Stimulated activated CD4-positive, alpha-beta T cell treated with anti-CD3 and anti-CD28 coated beads, Interleukin-1b, Interleukin-23, amount 100 ng/mL, for 1 hour (primary cell): ENCODE measurements at places on chromosomes 4 and X.

GRCh38 chr4:128856246-128856645, 46.7 kb downstream of the JADE1 start:
- DNase-seq = no peak

DNA sequence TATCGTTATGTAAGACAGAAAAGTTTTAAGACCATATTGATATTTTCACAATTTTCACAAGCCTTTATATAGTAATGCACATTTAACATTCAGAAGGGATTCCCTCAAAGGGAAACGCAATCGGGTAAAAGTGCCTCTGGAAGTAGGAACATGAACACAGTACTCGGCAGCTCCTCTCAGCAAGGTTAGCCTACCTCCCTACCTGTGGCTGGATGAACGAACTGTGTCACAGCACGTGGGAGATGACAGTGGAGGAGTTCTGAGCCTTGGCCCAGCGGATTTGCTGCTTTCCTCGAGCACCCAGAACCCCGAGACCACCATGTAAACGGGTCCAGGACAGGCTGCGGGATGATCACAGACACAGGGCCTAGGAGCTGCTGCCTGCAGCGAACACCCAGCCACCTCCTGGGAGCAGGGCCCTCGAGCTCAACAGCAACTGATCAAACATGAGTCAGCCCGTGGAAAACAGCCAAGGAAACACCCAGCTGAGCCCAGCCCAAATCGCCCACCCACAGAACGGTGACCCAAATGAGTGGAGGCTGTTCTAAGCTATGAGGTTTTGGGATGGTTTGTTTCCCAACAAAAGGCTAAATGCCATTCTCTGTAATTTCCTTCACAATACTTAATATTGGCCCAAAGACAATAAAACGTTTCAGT, 30.4 kb downstream of the FAT1 start:
- no peak for DNase-seq

DNA sequence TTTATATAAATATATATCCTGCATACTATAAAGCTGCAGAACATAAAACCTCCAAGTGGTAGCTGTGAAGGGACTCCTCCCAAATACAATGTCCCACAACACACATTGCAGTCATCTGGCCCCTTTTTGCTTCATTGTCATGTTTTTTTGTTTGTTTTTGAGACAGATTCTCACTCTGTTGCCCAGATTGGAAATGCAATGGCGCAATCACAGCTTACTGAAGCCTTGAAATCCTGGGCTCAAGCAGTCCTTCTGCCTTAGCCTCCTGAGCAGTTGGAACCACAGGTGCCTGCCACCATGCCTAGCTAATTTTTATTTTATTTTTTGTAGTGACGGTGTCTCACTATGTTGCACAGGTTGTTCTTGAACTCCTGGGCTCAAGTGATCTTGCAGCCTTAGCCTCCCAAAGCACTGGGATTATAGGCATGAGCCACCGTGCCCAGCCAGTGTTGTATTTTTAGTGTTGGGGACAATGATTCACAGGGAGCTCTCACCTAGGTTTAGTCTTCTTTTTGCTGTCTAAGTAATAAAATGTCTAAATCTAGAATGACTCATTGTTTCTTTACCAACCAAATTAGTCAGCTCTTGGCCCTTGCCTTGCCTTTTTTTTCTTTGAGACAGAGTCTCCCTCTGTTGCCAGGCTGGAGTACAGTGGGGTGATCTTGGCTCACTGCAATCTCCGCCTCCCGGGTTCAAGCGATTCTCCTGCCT, 24.0 kb upstream of the XIAP start:
- DNase-seq = no peak

DNA sequence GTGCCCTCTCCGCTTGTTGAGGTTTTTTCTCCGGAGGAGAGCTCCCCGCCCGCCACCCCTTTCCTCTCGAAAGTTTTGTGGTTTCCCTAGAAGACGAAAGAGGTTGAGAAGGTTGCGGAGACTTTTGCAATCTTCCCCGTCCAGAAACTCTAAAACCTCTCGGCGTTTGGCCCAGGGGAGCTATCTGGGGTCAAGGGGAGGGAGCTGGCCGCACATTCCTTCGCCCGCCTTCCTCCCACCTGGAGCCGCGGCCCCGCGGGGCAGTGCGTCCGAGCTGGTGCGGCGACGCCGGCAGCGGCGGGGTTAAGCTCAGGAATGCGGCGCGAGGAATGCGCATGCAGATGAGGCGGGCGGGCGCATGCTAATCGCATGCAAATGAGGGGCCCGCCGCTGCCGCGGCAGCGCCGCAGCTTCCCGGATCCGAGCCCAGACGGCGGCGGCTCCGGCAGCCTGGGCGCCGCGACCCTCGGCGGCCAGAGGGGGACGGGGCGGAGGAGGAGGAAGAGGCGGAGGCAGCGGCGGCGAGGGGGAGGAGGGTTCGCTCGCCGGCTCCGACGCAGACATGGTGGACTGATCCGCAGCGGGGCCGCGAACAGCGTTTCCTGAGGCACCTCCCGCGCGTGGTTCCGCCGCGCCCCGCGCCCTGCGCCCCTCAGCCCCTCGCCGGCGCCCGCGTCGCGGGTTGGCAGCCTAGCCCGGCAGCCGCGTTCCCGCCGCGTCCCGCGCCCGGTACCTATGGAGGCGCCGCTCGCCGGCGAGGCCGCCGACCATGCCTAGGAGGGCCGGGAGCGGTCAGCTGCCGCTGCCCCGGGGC, at the start of gene WWC2:
Gene WWC2 (plus strand): TSS at position 535 of the 814 bp plus-strand sequence. CDS start 235 bp downstream, at position 770.
- DNase-seq = no peak

DNA sequence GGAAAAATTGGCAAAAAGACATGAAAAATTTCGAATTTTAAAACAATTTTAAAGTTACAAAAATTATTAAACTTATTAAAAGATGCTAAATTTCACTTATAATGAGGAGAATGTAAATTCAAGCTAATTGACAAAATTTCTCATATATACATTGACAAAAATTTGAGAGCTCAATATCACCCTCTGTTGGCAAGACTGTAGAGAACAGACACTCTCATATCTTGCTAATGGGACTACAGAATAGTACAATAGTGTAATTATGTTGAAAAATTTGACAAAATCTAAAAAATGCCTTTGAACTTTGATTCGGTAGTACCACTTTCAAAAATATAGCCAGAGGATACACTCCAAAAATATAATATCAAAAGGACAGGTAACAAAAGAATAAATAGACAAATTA, 29.8 kb downstream of the DCAF8L2 start:
- DNase-seq = no peak

- no peak for DNase-seq
Measured at GRCh38 chr4:79281566-79282359, 44.1 kb downstream of the NAA11 start.

- DNase-seq = no peak
Measured at GRCh38 chr4:125992891-125993290, 678.1 kb downstream of the FAT4 start.

- DNase-seq = no peak
Measured at GRCh38 chr4:123379392-123379791, 17.2 kb upstream of the SPRY1 start.

GRCh38 chrX:23317799-23318724, 16.6 kb upstream of the PTCHD1 start:
- no peak for DNase-seq

DNA sequence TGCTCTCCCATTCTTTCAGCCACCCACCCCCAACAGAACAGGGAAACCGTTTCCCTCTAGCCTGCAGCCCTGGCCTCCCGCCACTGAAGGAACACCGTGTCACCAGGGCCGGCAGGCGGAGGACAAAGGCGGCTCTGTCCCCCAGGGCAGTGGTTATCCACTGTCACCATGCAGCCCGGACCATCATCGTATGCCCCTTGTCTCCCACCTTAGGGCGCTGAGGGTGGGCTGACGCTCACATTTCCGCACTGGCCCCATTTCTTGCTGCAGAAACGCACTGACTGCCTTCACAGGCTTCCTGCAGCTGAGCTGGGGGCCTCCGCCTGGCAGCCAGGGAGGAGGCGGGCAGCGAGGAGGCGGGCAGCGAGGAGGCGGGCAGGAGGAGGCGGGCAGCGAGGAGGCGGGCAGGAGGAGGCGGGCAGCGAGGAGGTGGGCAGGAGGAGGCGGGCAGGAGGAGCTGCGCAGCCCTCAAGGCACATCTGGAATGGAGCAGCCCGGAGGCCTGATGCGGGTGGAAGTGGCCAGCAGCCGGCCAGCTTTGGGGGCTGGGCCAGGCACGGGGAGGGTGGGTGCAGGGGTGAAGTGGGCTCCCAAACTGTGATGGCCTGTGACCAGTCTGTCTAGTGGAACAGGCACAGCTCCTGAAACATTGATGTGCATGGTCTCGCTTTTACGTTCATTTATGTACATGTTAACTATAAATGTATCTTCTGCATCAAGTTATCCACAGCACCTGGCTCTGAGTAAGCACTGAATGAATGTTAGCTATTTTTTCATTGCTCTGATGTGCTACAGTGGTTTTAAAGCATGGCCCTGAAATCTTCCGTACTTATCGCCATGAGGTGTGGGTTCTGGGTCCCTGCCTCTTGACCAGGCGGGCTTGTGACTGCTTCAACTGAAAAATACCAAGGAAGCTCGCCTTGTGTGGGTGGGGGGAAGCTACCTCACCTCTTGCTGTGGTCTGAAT, 20.6 kb upstream of the KIAA0232 start:
- DNase-seq = no peak

- DNase-seq = no peak
Measured at GRCh38 chr4:11428899-11429698, 405 bp upstream of the HS3ST1 start.

- DNase-seq = no peak
Measured at GRCh38 chr4:23614284-23614892, 275.5 kb downstream of the PPARGC1A start.

- DNase-seq = no peak
Measured at GRCh38 chr4:127560755-127561154, 72.0 kb upstream of the INTU start.

DNA sequence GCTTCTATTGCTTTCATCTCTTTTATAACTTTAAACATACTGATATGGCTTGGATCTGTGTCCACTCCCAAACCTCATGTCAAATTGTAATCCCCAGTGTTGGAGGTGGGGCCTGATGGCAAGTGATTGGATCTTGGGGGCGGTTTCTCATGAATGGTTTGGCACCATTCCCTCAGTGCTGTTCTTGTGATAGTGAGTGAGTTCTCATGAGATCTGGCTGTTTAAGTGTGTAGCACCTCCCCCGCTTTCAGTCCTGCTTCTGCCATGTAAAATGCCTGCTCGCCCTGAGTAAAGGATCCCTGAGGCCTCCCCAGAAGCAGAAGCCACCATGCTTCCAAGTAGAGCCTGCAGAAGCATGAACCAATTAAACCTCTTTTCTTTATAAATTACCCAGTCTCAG, 17.7 kb downstream of the MND1 start:
- DNase-seq = no peak
